ENCODE measurements at places on chromosomes 2 and 18.

GRCh38 chr18:45222180-45222579 lies 393.1 kb upstream of the SLC14A2 start:
- DNase-seq = no peak

- peak; percentile 37 for DNase-seq
These were observed 45.6 kb downstream of the RAMP1 start for GRCh38 chr2:237904831-237905599.

- no peak for DNase-seq
These were observed 518.0 kb downstream of the ZNF516 start for GRCh38 chr18:75977081-75977480.

DNA sequence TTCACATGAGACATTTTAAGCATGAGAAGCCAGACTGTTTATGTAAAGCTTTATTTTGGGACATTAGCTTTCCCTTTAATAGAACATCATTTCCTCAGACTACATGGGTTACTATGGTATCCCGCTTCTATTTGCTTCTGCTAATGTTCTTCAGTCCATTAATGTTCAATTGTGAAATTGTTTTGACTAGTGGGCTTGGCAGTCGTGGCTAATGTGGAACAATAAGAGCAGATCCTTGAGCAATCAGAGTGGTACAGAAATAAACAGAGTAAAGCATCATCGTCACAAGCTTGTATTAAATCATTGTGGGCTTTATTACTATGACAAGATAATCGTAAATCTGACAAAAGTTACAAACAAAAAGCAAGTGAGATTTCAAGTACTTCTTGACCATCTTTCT lies 60.2 kb downstream of the PDE1A start:
- no peak for DNase-seq

GRCh38 chr2:211439011-211439410 lies 882.6 kb downstream of the CPS1 start:
- DNase-seq = no peak

- DNase-seq = peak; percentile 19
These were observed 71.4 kb upstream of the OTOS start for GRCh38 chr2:240211598-240212424.

GRCh38 chr2:191025135-191025534 lies 11.2 kb upstream of the STAT1 start:
- DNase-seq = no peak

DNA sequence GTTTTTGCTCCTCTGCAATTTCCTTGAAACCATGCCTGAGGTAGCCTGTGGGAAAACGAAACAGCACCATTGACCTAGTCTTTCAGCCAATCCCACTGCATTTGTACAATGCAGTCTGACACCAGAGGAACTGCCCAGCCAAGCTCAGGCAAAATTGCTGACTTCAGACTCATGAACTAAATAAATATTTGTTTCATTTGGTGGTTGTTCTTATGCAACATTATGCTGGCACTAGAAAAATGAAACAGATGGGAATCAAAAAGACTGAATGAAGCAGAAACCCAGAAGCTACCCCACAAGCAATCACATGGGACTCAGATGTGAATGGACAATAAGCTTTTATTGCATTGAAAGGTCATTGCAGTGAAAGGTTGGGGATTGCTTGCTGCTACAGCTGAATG lies 1.7 kb downstream of the NAT8 start:
- DNase-seq = no peak

DNA sequence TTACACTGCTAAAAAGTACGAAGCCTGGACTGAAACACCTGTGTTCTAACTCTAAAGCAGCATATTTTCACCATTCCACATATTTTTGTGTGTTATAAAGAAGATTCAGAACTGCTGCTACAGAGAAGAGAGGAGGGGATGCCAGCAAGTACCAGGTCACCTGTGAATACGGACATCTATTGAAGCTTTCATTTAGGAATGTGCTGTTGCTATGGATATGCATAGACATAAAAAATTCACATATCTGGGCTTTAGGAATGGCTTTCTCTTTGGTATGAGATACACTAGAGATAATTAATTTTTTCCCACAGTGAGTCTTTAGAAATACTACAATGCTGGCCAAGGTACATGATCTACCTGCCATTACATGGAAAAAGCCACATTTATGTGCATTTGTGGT lies 238.5 kb downstream of the WDR7 start:
- no peak for DNase-seq

- no peak for DNase-seq
These were observed 465.5 kb downstream of the CDH2 start for GRCh38 chr18:27711382-27711781.

- no peak for DNase-seq
These were observed 233.4 kb downstream of the DYSF start for GRCh38 chr2:71686781-71687180.

GRCh38 chr2:122754561-122754960 lies 999.1 kb downstream of the TSN start:
- no peak for DNase-seq

GRCh38 chr2:109260886-109261700 lies 132.1 kb downstream of the SH3RF3 start:
- DNase-seq = peak; percentile 21

DNA sequence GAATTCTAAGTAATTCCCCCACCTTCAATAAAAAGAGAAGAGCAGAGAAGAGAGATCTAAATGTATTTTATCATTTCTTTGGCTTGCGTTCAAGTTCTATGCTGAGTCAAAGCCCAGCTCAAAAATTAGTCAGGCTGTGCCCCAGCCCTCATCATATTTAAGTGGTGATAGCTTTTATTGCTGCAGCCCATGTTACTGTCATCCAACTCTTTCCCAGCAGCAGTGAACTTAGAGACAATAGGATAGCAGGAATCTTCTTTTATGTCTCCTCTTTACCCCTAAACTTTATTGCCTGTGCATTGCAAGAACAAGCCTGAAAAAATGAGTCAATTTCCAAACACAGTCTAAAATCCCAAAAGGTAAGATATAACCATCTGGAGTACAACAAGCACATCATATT lies 1599.3 kb upstream of the PIK3C3 start:
- no peak for DNase-seq

DNA sequence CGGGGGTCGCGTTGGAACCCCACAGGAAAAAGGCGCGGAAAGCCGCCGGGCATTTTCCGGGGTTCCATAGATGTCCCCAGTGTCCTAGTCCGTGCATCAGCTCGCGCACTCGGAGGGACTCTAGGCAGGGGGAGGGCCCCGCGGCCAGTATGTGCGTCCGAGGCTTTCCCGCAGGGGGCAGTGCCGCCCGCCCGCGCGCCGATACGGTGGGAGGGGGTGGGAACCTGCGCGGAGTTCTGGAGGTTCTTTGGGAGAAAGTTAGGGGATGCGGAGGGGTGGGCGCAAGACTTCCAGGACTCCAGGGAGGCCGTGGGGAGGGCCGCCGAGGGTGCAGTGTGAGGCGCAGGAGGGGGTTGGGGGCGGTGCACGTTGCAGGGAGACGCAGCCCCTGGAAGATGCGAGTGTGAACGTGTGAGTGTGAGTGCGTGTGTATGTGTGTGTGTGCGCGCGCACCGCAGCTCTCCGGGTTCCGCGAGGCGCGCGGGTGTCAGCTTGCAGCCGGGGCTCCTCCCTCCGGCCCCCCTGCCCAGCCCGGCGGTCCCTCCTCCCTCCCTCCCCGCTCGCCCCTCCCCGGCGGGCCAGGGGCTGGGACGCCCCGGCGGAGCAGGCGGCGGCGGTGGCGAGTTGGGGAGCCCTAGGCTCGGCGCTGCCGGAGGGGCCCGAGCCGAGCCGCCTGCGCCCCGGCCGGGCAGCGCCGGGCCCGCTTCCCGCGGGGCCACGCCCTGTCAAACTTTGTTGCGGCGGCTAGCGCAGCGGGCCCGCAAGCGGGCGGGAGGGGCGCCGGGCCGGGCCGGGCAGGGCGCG lies at the start of gene TCF7L1:
TSS of gene TCF7L1 (plus strand) at position 559 of the 804 bp plus-strand sequence. CDS start 293 bp downstream, outside the sequence.
- peak; percentile 60 for DNase-seq

GRCh38 chr2:172953411-172953810 lies 122.2 kb upstream of the MAP3K20 start:
- DNase-seq = no peak

DNA sequence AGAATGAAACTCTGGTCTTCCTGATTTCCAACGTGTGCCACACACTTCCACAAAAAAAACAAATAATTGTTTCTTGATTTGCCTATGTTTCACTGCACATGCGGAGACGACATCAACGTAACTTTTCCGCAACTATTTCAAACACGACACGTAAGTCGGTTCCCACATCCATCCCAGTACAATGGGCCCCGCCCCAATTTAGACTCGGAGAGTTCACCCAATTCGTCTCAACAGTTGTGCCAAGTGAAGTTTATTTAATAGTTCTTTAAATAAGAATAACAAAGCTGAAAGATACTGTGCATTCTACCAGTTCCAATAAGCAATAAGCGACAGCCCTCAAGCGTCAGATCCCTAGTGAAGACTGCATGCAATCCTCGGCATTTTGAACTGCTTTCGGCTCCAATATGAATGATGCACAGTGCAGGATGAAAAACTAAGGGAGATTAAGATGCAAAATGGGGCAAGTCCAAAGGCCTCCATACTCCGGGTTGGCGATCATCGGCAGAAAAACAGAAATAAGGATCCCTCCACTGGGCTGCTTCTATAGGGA lies 664 bp downstream of the CCT4 start:
- peak; percentile 24 for DNase-seq

- no peak for DNase-seq
These were observed 112.0 kb upstream of the CD226 start for GRCh38 chr18:70059684-70060083.

DNA sequence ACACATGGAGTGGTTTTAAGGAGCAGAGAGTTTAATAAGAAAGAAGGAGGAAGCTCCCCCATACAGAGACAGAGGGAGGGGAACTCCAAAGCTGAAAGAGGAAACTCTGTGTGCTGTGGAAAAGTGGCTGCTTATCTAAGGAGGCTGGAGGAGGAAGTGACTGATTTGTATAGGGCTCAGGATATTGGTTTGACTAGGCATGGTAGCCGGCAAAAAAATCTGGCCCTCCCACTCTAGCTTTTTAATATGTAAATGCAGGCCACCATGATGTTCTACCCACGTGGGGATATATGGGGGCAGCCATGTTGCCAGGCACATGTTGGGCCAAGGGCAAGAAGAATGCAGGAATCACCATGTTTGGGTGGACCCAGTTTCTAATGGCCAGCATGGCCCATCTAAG lies 64.3 kb downstream of the HNMT start:
- no peak for DNase-seq

DNA sequence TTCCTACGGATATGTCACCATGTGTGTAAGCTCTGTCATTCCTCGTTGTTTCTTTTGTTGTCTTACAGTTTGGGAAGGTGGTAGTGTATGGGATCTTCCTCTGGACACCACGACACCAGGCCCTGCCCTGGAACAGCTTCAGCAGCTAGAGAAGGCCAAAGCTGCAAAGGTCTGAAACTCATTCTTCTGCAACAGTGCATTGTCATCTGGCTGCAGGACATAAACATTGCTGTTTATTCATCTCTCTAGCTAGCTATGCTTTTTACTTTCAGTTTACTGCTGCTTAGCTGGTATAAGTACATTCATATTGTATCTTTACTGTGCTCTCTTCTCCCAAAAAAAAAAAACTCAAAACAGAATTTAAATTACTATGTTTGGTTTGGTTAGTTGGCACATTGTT lies 39.2 kb upstream of the KCNJ13 start:
- no peak for DNase-seq
